Stomach (tissue), 19 donors: ENCODE measurements at places on chromosomes 5 and 9.
A peak's percentile ranks its signal among the peaks of the same experiment; 100 is the strongest.

- no peak for DNase-seq
These were observed 178.0 kb upstream of the MOCS2 start for GRCh38 chr5:53287573-53287972.

- no peak for DNase-seq
These were observed 32.6 kb downstream of the TPPP start for GRCh38 chr5:660491-661030.

DNA sequence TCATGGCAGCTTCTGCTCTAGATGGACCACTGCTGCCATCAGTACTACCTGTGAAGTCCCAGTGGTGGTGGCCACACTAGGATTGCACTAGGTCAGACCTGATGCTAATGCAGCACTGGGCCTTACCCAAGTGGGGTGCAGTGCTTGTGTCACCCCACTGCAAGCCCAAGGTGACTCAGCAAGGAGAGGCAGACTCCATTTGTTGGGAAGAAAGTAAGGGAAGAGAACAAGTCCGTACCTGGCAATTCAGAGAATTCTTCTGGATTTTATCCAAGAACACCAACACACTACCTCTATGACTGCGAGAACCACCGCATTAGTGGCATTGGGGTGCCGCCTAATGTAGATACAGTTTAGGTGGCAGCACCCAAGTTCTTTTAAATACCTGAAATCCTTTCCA is 34.0 kb upstream of the TYRP1 start:
- no peak for DNase-seq

GRCh38 chr9:35675732-35676392 is 2.1 kb downstream of the CA9 start:
- peak; percentile 90 for DNase-seq

DNA sequence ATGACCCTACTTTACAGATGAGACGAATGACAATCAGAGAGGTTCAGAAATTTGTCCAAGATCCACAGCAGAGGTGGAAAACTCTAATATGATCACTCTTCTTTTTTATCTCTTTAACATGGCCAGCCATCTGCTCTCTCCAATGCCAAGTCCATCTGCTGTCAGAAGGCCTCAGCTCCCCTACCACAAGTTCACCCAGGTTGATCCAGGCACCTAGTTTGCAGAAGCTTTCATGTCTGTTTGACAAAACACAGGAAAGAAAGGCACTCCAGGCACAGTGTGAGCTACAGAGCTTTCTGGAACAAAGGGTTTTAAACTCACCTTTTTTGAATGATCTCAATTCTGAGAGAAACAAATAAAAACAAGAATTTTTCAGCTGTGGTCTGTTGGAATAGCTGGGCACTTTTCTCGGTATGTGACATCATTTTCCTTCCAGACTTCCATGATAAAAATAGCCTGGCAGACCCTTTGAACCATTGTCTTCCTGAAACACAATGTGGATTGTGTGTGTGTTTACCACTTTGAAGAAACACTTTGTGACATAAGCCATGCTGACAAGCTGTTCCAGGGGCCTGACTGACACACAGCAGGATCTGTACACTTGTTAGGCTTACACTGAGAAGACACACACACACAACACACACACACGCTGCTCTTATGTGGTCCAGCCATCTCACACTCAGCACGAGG is 214.3 kb downstream of the AGTPBP1 start:
- peak; percentile 20 for DNase-seq

- no peak for DNase-seq
These were observed 108.3 kb upstream of the FER start for GRCh38 chr5:108639366-108639765.

- no peak for DNase-seq
These were observed 224.8 kb downstream of the MEF2C start for GRCh38 chr5:88657906-88658775.

DNA sequence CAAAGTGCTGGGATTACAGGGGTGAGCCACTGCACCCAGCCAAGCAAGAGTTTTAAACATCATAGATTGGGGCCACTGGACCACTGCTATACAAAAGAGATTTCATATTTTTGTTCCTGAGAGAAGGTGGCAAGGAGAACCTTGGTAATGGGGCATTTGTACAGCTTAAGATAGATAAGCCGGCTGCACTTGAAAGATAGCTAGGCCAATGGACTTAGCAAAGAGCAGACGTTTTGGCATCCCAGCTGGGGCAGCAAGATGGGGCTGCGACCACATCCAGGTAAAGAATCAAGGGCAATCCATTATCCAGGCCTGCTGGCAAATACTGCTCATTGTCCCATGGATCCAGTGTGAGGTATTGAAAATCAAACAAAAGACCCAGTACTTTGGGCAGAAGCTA is 3.9 kb upstream of the ISCA1 start:
- DNase-seq = no peak

DNA sequence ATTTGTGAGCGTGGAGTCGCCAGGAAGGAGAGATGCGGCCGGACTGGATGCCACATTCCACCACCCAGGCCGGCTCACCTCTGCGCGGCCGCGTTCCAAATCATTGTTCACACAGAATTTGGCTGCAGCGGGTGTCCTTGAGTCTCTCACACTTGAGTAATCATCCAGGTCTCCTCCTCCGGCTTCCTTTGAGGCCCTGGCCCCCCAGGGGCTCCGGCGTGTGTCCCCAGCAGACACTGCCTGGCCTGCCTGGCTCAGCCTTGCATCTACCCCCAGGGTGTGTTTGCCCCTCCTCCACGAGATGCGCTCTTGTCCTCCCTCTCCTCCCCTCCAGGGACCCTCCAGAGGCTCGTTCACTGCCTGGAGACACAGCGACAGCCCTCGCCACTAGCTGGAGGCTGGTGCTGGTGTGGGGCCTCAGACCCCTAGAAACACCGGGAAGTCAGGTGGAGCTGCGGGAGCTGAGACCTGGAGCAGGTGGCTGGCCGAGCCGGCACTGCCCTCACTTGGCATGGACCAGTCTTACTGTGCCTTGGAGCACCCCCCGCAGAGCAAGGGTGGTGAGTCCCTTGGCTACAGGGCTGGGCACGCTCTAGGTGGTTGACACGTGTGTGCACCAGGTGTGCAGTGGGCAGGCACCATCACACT is 7.0 kb upstream of the SLC9A3 start:
- DNase-seq = no peak

- DNase-seq = no peak
These were observed 50.3 kb upstream of the ZFR start for GRCh38 chr5:32494827-32495226.
